ENCODE measurements at places on chromosomes 12 and 14.

GRCh38 chr14:71739273-71739990 is 192.8 kb upstream of the RGS6 start:
- peaks cover 43% of the 10 kb centered on the region for H3K4me1 ChIP-seq
- H3K36me3 ChIP-seq: peaks cover 63% of the 10 kb centered on the region
- no peak overlapping the region for H3K4me3 ChIP-seq
- H3K27ac ChIP-seq: peak overlapping the region; percentile 67
- no peak for DNase-seq
- H3K27me3 ChIP-seq: peaks cover 11% of the 10 kb centered on the region

- H3K27me3 ChIP-seq: peaks cover 1% of the 10 kb centered on the region
- no peak overlapping the region for H3K27ac ChIP-seq
- H3K4me1 ChIP-seq: peaks cover 5% of the 10 kb centered on the region
- DNase-seq: no peak
- H3K4me3 ChIP-seq: no peak overlapping the region
Observed at GRCh38 chr14:86997271-86997670, 995.7 kb downstream of the GALC start.

DNA sequence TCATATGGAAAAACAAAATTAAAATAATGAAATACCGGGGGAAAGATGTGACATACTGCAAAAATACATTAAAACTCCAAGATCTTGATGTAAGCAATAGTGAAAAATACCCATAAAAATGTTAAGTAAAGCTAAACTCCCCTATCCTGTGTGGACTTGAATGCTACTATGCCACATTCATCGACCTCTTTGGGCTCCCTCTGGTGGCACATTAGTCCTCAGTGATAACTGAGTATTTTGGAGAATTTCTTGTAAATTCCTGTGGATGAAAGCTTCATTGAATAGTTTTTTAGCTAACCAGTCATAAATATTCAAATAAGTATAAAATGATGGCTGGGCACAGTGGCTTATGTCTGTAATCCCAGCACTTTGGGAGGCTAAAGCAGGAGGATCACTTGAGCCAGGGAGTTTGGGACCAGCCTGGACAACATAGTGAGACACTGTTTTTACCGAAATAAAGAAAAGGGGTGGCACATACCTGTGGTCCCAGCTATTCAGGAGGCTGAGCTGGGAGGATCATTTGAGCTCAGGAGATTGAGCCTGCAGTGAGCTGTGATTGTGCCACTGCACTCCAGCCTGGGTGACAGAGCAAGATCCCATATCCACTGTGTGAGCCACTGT is 42.4 kb upstream of the SGPP1 start:
- H3K36me3 ChIP-seq: no peaks in the 10 kb centered on the region
- peak; percentile 57 for DNase-seq
- peaks cover 2% of the 10 kb centered on the region for H3K27me3 ChIP-seq
- H3K4me3 ChIP-seq: no peak overlapping the region

DNA sequence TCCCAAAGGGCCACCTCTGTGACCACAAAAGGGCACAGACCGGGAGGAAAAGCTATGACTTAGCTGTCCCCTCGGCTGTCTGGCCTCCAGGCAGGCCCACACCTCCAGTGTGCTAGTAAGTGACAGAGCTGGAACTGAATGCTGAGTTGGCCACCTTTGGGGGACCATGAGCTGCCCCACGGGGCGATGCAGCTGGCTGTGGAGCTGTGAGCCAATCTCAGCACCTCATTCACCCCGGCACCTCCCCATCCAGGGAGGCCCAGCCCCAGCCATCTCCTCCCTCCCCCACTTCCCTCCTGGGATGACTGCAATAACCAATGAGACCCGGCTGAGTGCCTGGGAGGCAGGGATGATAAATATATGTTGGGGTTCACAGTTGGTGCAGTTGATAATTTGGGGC is 12.2 kb upstream of the TESC start:
- no peak for DNase-seq
- no peak overlapping the region for H3K4me3 ChIP-seq
- peaks cover 31% of the 10 kb centered on the region for H3K27me3 ChIP-seq
- no peaks in the 10 kb centered on the region for H3K36me3 ChIP-seq
- H3K4me1 ChIP-seq: no peaks in the 10 kb centered on the region

DNA sequence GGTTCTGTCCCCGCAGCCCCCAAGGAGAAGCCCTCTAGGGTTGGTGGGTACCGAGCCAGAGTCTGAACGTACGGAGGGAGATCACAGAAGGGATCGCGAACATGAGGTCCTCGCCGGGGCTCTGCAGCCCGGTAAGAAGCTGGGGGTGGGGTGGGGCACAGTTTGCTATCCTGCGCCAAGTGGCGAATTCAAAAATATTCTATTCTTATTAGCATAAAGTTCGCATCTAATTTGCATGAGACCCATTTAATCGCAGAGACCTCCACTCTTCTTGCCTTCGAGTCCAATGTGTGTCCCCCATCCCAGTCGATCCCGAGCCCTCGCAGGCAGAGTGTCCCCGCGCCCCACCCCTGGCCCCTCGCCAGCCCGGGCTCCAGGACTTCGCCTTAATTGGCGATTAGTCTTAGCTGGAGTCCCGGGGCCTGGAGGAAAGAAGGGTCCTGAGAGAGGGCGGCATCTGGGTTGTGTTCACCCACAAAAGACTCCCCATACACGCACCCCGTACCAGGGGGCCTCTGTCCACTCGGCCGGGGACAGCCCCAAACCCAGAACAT is 604 bp upstream of the ARHGEF25 start:
- peak overlapping the region; percentile 24 for H3K27ac ChIP-seq
- DNase-seq: no peak
- H3K27me3 ChIP-seq: peaks cover 4% of the 10 kb centered on the region
- peaks cover 16% of the 10 kb centered on the region for H3K4me1 ChIP-seq
- peaks cover under 1% of the 10 kb centered on the region for H3K36me3 ChIP-seq

GRCh38 chr12:61916831-61917230 is 343.4 kb upstream of the USP15 start:
- no peak overlapping the region for H3K4me3 ChIP-seq
- H3K27ac ChIP-seq: no peak overlapping the region
- H3K4me1 ChIP-seq: no peaks in the 10 kb centered on the region
- H3K36me3 ChIP-seq: peaks cover 2% of the 10 kb centered on the region

DNA sequence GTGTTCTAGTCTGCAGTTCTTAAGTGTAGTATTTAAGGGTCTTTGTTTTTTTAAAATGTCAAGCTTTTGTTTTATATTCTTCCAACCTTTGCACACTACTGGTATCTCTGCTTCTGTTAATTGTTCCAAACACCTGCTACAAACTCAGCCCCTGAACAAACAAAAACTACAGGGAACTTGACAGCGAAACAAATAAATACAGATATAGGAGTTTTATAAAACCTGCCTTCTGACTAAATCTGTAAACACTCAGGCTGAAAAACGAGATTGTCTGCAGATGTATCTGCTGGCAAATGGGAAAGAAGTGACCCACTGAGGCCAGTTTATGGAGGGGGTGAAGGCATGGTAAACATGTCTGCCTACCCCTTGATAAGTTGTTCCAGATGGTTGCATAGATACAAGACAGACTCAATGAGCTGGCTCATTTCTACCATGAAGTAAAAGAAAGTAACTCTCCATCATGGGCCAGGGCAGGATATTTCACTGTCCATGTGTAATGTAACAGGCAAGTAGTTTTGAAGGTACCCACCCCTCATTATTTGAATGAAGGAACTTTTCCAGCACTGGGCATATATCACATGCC is 75.6 kb downstream of the LMO3 start:
- DNase-seq: no peak
- H3K27ac ChIP-seq: no peak overlapping the region
- peaks cover 42% of the 10 kb centered on the region for H3K4me1 ChIP-seq
- no peak overlapping the region for H3K4me3 ChIP-seq

DNA sequence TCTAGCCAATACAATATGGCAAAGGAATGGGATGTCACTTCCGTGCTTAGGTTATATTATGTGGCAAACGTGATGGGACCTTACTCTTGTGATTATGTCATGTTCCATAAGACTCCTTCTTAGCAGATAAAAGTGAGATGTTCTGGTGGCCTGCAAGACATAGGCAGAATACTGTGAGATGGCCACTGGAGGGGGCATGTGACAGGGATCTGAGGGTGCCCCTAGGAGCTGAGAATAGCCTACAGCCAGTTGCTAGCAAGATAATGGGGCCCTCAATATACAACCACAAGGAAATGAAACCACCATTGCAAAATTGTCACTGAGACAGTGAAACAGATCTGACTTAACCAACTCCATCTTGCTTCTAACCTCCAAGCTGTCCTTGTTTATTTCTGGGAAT is 151.4 kb upstream of the SSTR1 start:
- no peak overlapping the region for H3K27ac ChIP-seq
- no peak for DNase-seq
- H3K36me3 ChIP-seq: peaks cover 6% of the 10 kb centered on the region
- peaks cover 25% of the 10 kb centered on the region for H3K4me1 ChIP-seq

- peaks cover 25% of the 10 kb centered on the region for H3K4me1 ChIP-seq
- H3K27me3 ChIP-seq: no peaks in the 10 kb centered on the region
- H3K36me3 ChIP-seq: no peaks in the 10 kb centered on the region
- no peak for DNase-seq
Observed at GRCh38 chr12:80230068-80230467, 130.7 kb downstream of the OTOGL start.

- peak; percentile 50 for DNase-seq
- H3K27ac ChIP-seq: no peak overlapping the region
Observed at GRCh38 chr12:106919910-106920544, 35.7 kb upstream of the TMEM263 start.

DNA sequence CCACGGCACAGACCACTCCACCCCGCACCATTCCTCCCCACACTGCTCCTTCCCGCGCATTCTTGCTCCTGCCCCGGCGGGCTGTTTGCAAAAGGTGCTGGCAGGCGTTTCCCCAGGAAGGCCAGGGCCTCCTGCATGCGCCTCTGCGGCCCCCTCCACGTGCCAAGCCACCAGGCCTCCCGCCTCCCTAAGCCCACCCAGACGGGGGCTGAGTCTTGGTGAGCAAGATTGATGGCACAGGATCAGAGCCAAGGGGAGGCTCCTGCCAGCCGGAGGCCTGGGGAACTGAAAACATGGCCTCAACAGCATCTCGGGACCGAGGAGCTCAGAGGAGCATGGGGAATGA is 328.3 kb upstream of the DIO3 start:
- peaks cover 10% of the 10 kb centered on the region for H3K27me3 ChIP-seq
- no peak for DNase-seq
- H3K36me3 ChIP-seq: no peaks in the 10 kb centered on the region
- no peaks in the 10 kb centered on the region for H3K4me1 ChIP-seq

GRCh38 chr12:50132505-50133135 is 20.6 kb downstream of the COX14 start:
- H3K36me3 ChIP-seq: peaks cover 34% of the 10 kb centered on the region
- H3K4me3 ChIP-seq: no peak overlapping the region
- peaks cover 21% of the 10 kb centered on the region for H3K4me1 ChIP-seq
- H3K27me3 ChIP-seq: peaks cover 4% of the 10 kb centered on the region
- peak overlapping the region; percentile 4 for H3K27ac ChIP-seq

GRCh38 chr14:42719391-42719790 is 1112.7 kb downstream of the LRFN5 start:
- no peaks in the 10 kb centered on the region for H3K4me1 ChIP-seq
- H3K4me3 ChIP-seq: no peak overlapping the region
- H3K36me3 ChIP-seq: no peaks in the 10 kb centered on the region
- DNase-seq: no peak
- no peak overlapping the region for H3K27ac ChIP-seq

- peak; percentile 92 for DNase-seq
- peak overlapping the region; percentile 100 for H3K27ac ChIP-seq
- peaks cover 17% of the 10 kb centered on the region for H3K27me3 ChIP-seq
- peak overlapping the region; percentile 98 for H3K4me3 ChIP-seq
- H3K36me3 ChIP-seq: peaks cover 51% of the 10 kb centered on the region
Observed at GRCh38 chr12:108853981-108854446, 3.4 kb downstream of the SSH1 start.

DNA sequence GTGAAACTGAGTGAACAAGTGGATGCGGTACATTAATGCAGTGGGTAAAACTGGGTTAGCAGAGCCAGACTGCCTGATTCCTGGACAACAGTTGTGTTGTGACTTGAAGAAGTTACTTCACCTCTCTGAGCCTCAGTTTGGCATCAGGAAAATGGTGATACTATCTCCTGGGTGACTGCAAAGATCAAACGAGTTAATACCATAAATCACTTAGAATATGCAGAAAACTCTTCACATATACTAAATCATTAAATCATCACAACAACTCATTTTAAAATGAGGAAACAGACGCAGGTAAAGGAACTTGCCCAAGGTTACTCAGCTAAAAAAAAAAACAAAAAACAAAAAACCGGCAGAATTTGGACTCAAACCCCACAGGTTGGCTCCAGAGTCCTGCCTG is 811 bp downstream of the MTERF2 start:
- peak overlapping the region; percentile 97 for H3K4me3 ChIP-seq
- peaks cover 59% of the 10 kb centered on the region for H3K4me1 ChIP-seq
- peaks cover 23% of the 10 kb centered on the region for H3K36me3 ChIP-seq
- peaks cover 3% of the 10 kb centered on the region for H3K27me3 ChIP-seq
- DNase-seq: no peak
- H3K27ac ChIP-seq: peak overlapping the region; percentile 96

- DNase-seq: no peak
- H3K4me1 ChIP-seq: no peaks in the 10 kb centered on the region
- H3K27ac ChIP-seq: no peak overlapping the region
- H3K4me3 ChIP-seq: no peak overlapping the region
- H3K36me3 ChIP-seq: no peaks in the 10 kb centered on the region
Observed at GRCh38 chr12:5280086-5280485, 151.8 kb upstream of the NTF3 start.

DNA sequence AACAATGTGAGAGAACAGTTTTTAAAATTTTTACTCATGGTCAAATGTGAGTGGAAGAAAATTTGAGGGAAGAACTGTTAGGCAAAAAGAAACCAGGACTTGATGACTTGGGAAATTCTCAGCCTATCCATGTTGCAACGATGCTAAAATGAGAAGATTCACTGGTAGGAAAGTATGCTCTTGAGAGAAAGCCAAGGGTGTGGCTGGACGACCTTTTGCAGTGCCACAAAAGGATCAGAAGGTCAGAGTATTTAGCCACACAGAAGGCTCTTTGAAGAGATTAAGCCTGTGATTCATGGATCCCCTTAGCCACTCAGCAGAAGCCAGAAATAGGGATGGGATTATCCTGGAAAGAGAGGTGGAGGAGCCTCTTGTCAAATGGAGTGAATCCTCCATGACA is 336.8 kb downstream of the LRIG3 start:
- no peak overlapping the region for H3K4me3 ChIP-seq
- H3K4me1 ChIP-seq: peaks cover 16% of the 10 kb centered on the region
- DNase-seq: peak; percentile 41
- H3K27me3 ChIP-seq: no peaks in the 10 kb centered on the region
- peak overlapping the region; percentile 45 for H3K27ac ChIP-seq
- H3K36me3 ChIP-seq: no peaks in the 10 kb centered on the region

GRCh38 chr12:80364056-80364455 is 80.0 kb upstream of the PTPRQ start:
- no peak overlapping the region for H3K4me3 ChIP-seq
- H3K4me1 ChIP-seq: peaks cover under 1% of the 10 kb centered on the region
- no peaks in the 10 kb centered on the region for H3K27me3 ChIP-seq
- DNase-seq: peak; percentile 10

DNA sequence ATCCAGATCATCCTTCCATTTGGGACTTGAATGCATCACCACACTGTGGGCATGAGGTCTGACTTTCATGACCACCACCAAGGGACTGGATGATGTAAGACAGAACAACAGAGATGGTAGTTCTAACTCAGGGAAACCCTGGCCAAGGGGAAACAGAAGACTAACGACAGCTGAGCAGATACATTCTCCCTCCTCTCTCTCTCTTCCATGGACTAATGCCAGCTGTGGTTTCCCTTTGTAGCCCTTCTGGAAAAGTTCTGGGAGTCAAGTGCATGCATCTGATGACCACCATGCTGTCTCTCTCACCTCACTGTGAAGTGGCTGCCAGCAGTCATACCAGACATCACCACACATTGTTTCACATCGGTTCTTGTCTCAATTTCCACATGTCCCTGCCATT is 3.4 kb downstream of the TAS2R30 start:
- DNase-seq: no peak
- no peaks in the 10 kb centered on the region for H3K4me1 ChIP-seq
- peaks cover 13% of the 10 kb centered on the region for H3K36me3 ChIP-seq
- H3K27me3 ChIP-seq: no peaks in the 10 kb centered on the region

All from HFFc6 (cell line).